AG10803 (cell line): ENCODE measurements at places on chromosomes 16 and 17.

- no peak for DNase-seq
These were observed 59.5 kb downstream of the SLFN11 start for GRCh38 chr17:35313875-35314409.

DNA sequence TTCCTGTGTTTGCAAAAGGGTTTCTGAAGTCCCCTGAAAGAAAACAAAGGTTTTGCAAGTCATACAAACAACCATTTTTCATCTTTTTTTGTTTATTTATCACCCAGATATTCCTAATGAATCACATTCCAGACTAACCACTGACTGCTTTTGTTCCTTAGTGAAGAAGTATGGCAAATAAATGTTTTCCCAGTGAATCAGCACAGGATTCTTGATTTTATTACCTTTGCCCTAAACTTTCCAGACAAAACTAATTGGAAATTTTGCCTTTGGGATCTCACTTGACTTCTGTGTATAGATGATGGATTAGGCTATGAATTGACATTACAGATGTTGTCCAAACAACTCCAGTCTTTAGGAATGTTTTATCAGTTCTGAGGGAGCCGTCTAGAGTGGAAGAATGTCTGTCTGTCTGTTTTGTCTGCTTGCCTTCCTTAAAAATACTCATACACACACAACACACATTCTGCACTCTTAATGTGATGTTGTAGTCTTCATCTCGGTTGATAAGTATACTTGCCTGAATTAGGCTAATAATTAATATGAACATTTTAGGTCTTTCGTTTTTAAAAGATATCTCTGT lies 48.9 kb downstream of the VMP1 start:
- peak; percentile 97 for DNase-seq

DNA sequence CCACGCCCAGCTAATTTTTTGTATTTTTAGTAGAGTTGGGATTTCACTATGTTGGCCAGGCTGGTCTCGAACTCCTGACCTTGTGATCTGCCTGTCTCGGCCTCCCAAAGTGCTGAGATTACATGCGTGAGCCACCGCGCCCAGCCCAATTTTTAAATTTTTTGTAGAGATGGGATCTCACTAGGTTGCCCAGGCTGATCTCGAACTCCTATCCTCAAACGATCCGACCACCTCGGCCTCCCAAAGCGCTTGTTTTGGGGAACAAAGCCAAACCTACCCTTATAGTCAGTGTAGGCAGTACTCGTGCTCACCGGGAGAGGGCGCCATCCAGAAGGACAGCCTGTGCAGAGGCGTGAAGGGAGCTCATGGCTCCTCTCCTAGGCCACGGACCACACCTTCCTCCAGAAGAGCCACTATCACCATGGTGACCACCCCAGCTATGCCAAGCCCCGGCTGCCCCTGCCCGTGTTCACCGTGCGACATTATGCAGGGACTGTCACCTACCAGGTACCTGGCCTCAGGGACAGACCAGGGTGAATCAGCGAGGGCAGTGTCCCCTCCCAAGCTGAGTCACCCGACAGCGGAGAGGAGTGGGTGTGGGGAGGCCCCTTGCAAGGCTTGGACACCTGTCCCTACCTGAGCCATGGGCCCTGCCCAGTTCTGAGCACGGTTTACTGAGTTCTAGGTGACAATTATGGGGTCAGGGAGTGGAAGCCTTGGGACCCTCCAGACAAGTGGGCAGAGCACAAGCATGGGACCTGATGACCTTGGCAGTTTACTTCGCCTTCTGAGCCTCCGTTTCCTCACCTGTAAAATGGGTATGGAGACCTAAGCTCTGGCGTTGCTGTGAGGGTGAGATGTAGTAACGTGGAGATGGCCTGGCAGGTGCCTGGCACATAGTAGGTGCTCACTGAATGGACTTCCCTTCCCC lies 13.7 kb downstream of the MYO15B start:
- DNase-seq: peak; percentile 20

- DNase-seq: no peak
These were observed 24.8 kb downstream of the KRT23 start for GRCh38 chr17:40912486-40913210.

DNA sequence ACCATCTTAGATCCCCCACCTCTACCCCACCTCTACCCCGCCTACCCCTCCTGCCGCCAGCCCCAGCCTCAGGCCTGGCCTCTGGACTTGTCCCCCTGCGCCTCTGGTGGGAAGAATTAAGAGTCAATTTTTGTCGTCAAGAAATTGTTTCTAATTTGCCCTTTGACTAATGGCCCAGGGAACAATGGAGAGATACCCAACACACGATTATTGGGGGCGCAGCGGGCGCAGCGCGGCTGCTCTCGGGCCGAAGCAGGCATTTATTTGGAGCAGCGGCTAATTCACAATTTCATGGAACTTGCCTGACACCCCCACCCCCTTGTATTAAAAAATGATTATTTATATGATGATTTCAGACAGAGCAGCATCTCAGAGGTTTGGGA lies 4.4 kb upstream of the BAHCC1 start:
- no peak for DNase-seq

GRCh38 chr16:57372372-57373116 lies at the start of gene CX3CL1:
Gene CX3CL1, plus strand, starts transcription at chr16:57372490. Its CDS starts 79 bp downstream, at chr16:57372569.
- DNase-seq: peak; percentile 25

GRCh38 chr16:28003021-28003865 lies 60.3 kb downstream of the GSG1L start:
- no peak for DNase-seq
